ENCODE measurements at places on chromosomes 11 and 22. TPM values are rescaled to one million over a fixed set of nuclear protein-coding genes. Genes with fewer than 3 reads are reported as not detected.

OR52A1 gene
- total RNA-seq = not detected

APOA4 gene
- not detected for total RNA-seq

FOXRED2 gene
- total RNA-seq = 13.0 TPM

TRIM34 gene
- 2.8 TPM for total RNA-seq

A4GALT gene
- 36.6 TPM for total RNA-seq
